ENCODE measurements at places on chromosomes 4 and X. TPM values are rescaled to one million over a fixed set of nuclear protein-coding genes. Genes with fewer than 3 reads are reported as not detected.

GRCh38 chr4:40956721-40957255, 207.0 kb downstream of the NSUN7 start:
- DNase-seq, result no peak

The CFAP99 gene
- not detected for total RNA-seq

The SPANXD gene
- total RNA-seq, result not detected

The RRH gene
- total RNA-seq, result not detected

The OTUD5 gene
- total RNA-seq, result 137 TPM

The COL25A1 gene
- 0.05 TPM for total RNA-seq
